Spinal cord (tissue), 10 donors: ENCODE measurements at places on chromosomes 2 and 18. TPM values are rescaled to one million over a fixed set of nuclear protein-coding genes. Genes with fewer than 3 reads are reported as not detected.

Gene TRIM43
- total RNA-seq, result not detected

Gene MYCN
- 7.9 TPM for total RNA-seq

Gene GALNT14
- 8.4 TPM for total RNA-seq

Gene ABCA12
- total RNA-seq, result 0.22 TPM

Gene TUBA4B
- total RNA-seq, result not detected

Gene ANKRD23
- 2.6 TPM for total RNA-seq

Gene IL1F10
- not detected for total RNA-seq

Gene MC2R
- not detected for total RNA-seq

Gene MARCO
- 3.0 TPM for total RNA-seq

Gene CNTNAP5
- 63.2 TPM for total RNA-seq

Gene CMPK2
- 7.3 TPM for total RNA-seq

Gene GAD1
- 17.2 TPM for total RNA-seq

Gene ADRA2B
- 0.79 TPM for total RNA-seq

Gene IL1R2
- not detected for total RNA-seq

Gene GPR35
- 2.1 TPM for total RNA-seq

Gene POTEC
- total RNA-seq, result not detected

Gene CASP8
- total RNA-seq, result 11.1 TPM

Gene TWIST2
- total RNA-seq, result 3.4 TPM

Gene C1GALT1C1L
- total RNA-seq, result 1.3 TPM

Gene BABAM2
- total RNA-seq, result 28.1 TPM

Gene RAD51AP2
- 0.69 TPM for total RNA-seq

Gene KCNF1
- total RNA-seq, result 6.5 TPM

Gene DTNB
- total RNA-seq, result 21.1 TPM

Gene NXPH2
- 14.5 TPM for total RNA-seq

Gene EFR3B
- 14.4 TPM for total RNA-seq

Gene HTRA2
- total RNA-seq, result 32.0 TPM

Gene ERMN
- total RNA-seq, result 30.0 TPM

Gene TXNDC9
- 41.4 TPM for total RNA-seq

Gene AKAIN1
- total RNA-seq, result 1.9 TPM

Gene LYPD1
- total RNA-seq, result 54.2 TPM

Gene OSBPL6
- total RNA-seq, result 7.3 TPM
